Activated naive CD4-positive, alpha-beta T cell treated with anti-CD3 and anti-CD28 coated beads, Interleukin-2, amount 10 ng/mL, durations not matched to agents 5 hours and 36 hours (primary cell): ENCODE measurements at places on chromosomes 7 and 10. TPM values are rescaled to one million over a fixed set of nuclear protein-coding genes. Genes with fewer than 3 reads are reported as not detected.

Gene NPTX2
- not detected for total RNA-seq

Gene CPN1
- total RNA-seq: not detected

Gene H2BK1
- 0.88 TPM for total RNA-seq

Gene TAS2R4
- total RNA-seq: 0.70 TPM

Gene LIPA
- 29.2 TPM for total RNA-seq

Gene ITPRID1
- total RNA-seq: not detected

Gene ARHGAP19
- total RNA-seq: 35.1 TPM

Gene OR2A5
- total RNA-seq: not detected

Gene MSS51
- 2.9 TPM for total RNA-seq

Gene FAM180A
- total RNA-seq: not detected

Gene CYP2C19
- total RNA-seq: not detected

Gene SFTPA1
- total RNA-seq: not detected

Gene RGS10
- total RNA-seq: 162 TPM

Gene NCF1
- 5.2 TPM for total RNA-seq

Gene EIF3A
- 125 TPM for total RNA-seq

Gene PRLHR
- not detected for total RNA-seq

Gene PKD2L1
- not detected for total RNA-seq

Gene KCNMA1
- total RNA-seq: 0.34 TPM

Gene SPDYE5
- 0.17 TPM for total RNA-seq

Gene SRRM3
- total RNA-seq: not detected

Gene EMX2
- not detected for total RNA-seq

Gene WEE2
- not detected for total RNA-seq

Gene SYT15B
- 0.25 TPM for total RNA-seq

Gene GIMAP8
- total RNA-seq: 41.1 TPM

Gene AGAP3
- 23.9 TPM for total RNA-seq

Gene ZNF398
- total RNA-seq: 16.7 TPM

Gene CTNNA3
- total RNA-seq: 0.33 TPM

Gene ACTR1A
- 60.4 TPM for total RNA-seq

Gene SLC39A12
- total RNA-seq: not detected

Gene MKI67
- total RNA-seq: 229 TPM

Gene NKX2-3
- total RNA-seq: not detected

Gene GNGT1
- total RNA-seq: not detected

Gene IGF2BP3
- total RNA-seq: 0.41 TPM

Gene SLC13A4
- total RNA-seq: not detected

Gene SAP25
- total RNA-seq: 41.5 TPM

Gene ACHE
- not detected for total RNA-seq

Gene NOC3L
- 20.8 TPM for total RNA-seq

Gene FAM13C
- total RNA-seq: not detected

Gene TBX20
- 0.12 TPM for total RNA-seq

Gene VSTM4
- total RNA-seq: not detected

Gene ANKRD7
- not detected for total RNA-seq

Gene METTL27
- 2.6 TPM for total RNA-seq

Gene VDAC2
- 125 TPM for total RNA-seq

Gene GOLGA7B
- 15.0 TPM for total RNA-seq

Gene ANLN
- total RNA-seq: 49.0 TPM

Gene WNT8B
- 0.38 TPM for total RNA-seq

Gene CPA1
- not detected for total RNA-seq

Gene NFKB2
- total RNA-seq: 118 TPM

Gene TUBGCP2
- total RNA-seq: 61.1 TPM

Gene SFRP4
- not detected for total RNA-seq

Gene WAPL
- 45.6 TPM for total RNA-seq

Gene EN2
- total RNA-seq: not detected

Gene LIPF
- not detected for total RNA-seq

Gene PSD
- 2.0 TPM for total RNA-seq

Gene PVRIG
- total RNA-seq: 70.9 TPM

Gene AEBP1
- 3.6 TPM for total RNA-seq

Gene ETV1
- not detected for total RNA-seq

Gene OPALIN
- total RNA-seq: not detected
